ENCODE measurements at places on chromosomes 3 and 15.

- no peak for DNase-seq
Measured at GRCh38 chr15:64527263-64527984, 67.0 kb downstream of the ZNF609 start.

DNA sequence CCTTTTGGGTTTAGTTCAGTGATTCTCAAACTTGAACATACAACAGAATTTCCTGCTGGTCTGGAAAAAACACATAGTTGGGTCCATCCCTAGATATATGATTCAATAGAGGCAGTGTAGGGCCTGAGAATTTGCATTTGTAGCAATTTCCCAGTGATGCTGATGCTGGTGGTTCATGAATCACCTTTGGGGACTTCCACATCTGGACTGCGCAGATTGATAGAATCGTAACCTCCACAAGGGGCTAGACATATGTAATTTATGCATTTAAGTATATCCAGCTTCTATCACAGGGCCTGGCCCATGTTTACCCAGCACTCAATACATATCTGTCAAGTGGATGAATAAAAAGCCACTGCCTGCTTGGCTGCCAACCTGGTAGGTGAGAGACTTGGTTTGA lies 33.8 kb upstream of the SUCLG2 start:
- no peak for DNase-seq

- no peak for DNase-seq
Measured at GRCh38 chr3:30354972-30355371, 251.4 kb upstream of the TGFBR2 start.

GRCh38 chr15:71448688-71449114 lies 333.4 kb downstream of the THSD4 start:
- DNase-seq, result no peak

DNA sequence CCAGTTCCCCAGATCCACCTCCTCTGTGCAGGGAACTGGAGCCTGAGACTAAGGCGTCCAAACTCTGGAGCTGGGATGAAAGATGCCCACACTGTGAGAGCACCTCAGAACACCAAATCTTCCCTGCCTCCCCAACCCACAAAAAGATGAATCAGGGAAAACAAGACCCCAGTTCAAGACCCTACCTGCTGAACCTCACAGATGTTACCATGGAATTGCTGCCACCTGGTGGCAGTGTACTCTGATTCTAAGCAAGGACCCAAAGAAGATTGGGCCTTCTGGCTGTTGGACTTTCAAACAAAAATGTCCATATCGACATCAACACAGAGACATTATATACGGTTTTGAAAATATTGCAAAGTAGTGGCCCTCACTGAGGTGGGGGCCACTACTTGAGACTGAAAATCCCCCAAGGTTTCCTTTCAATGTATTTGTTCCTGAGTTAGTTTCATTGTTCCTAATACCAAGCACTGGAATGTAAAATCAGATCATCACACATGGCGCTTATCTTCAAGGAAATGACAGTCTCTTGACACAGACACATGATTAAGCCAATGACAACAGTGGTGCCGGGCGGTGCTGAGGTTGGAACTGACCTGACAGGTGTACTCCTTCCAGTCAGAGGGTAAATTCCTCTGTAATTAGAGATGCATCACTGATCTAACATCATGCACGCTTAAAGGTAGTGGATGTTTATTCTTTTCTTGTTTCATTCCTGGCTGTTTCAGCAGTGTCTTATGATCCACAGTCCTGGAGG lies 67.6 kb downstream of the SLC6A11 start:
- DNase-seq, result no peak

DNA sequence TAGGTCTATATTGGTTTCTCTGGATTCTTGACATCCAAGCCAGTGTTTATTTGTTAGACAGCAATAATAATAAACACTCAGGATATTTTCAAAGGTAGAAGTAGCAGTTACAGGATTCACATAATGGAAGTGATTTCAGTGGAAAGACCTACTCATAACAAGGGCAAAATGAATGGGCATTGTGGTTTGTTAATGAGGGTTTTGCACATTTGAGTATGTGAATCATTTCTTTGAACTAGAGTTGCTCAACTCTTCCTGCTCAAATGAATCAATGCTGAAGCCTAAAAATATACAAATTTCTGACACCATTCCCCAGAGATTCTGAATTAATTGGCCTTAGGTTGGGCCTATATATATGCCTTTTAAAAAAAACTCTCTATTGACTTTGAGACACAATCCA lies 4.1 kb upstream of the COL6A5 start:
- DNase-seq, result no peak

GRCh38 chr3:100500320-100500880 lies 8.0 kb downstream of the TMEM45A start:
- DNase-seq, result no peak

- peak; percentile 28 for DNase-seq
Measured at GRCh38 chr3:151976211-151977050, 103.0 kb downstream of the SUCNR1 start.

DNA sequence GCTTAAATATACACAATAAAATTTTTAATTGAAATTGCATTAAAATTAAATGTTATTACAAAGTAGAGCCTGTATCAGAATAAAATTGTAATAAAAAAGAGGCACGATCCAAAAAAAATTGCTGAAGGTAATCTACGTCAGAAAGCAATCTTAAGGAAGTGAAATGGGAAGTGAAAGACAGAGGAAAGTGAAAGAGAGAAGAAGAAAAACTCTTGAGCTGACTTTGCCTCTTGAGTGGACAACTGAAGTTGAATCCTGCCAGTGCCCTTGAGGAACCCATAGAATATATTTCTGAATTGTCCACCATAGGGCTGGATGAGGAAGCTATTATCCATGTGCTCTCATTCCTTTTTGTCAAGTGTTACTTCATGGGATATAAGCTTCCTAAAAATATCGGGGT lies 285.1 kb upstream of the STAC start:
- no peak for DNase-seq

DNA sequence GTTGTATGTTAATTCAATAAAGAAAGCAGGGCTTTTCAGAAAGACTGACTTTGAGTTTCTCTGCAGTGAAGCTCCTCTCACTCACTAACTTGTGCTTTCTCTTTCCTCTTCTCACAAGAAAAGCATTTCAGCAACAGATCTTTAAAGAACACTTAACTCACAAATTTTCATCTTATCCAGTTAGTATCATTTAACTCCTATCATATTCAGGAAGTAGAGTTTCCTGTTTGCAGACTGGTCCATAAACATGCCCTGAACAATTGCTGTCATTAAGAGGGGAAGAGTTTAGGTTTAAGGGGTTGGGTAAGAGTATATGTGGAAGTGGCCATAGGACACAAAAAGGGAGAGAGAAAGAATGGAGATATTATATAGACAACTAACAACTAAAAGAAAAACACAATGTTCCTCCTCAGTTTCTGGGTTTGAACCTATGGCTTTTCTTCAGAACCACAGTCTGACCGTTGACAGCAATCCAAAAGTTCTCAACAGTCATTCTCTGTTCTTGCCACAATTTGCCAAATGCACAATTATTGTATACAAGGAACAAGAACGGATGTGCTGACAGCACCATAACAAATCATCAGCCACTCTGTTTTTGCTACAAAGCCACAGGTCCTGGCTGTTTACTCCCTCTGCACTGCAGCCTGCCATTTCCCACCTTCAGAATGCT lies 63.9 kb downstream of the CHAC1 start:
- DNase-seq, result no peak

DNA sequence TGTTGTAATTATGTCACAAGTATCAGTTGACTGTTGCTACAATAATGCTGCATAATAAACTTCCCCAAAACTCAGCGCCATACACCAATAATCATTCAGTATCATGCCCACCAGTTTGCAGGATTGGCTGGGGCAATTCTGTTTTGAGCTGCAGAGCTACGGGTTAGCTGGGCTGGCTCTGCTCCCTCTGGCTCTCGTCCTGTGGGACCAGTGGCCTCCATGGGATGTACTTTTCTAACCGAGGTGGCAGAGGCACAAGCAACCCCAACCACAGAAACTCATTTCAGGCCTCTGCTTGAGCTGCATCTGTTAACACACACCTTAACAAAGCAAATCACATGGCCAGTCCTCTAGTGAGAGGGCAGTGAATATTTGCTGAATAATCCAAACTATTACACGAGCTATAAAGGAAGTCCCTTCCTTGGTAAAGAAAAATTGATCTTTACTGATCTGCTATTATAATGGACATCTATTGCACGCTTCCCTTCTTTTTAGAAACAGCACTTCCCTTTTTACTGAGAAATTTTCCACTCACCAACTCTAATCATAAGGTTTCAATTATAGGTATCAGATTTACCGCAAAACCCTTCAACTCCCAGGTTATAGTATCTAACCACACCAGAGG lies 10.9 kb upstream of the BCL2A1 start:
- DNase-seq, result no peak

- no peak for DNase-seq
Measured at GRCh38 chr3:171747223-171747920, 62.9 kb downstream of the PLD1 start.

- DNase-seq, result no peak
Measured at GRCh38 chr3:141498598-141499223, 11.9 kb downstream of the RASA2 start.

DNA sequence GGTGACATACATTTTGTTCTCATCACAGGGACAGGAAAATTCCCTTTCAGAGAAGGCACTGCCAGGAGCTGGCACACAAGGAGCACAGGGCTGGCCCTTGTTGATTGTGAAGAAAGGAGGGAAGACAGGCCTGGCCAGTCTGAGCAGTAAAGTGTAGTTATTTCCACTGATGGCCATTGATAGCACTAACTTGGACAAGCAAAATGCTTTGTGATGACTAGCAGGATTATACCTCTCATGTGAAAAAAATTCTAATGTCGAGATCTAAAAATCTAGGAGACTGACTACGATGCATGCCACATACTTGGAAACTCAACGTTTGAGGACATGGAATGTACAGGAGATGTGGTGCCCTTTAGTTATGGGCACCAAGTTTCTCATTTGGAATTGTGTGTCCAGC lies 54.3 kb upstream of the ST8SIA2 start:
- no peak for DNase-seq

DNA sequence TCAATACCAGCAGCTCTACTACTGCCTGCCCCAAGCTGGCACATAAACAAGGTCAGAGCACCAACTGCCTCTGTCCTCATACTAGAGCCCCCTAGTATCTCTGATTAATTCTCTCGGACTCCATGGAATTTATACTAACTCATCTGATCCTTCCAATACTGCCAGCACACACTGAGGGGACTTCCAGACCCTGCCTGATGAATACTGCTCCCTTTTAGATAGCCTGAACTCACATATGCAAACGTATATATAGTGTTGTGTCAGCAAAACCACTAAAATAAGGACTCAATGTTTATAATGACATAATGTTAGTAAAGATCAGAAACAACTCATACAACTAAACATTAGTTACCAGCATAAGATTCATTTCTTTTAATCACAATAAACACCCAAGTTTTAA lies 25.0 kb downstream of the CEP70 start:
- no peak for DNase-seq

- DNase-seq, result no peak
Measured at GRCh38 chr3:106825962-106826605, 551.2 kb upstream of the CCDC54 start.

All from GOT3 (cell line).